Fibroblast of gingiva (primary cell): ENCODE measurements at places on chromosomes 3 and 15.
A peak's percentile ranks its signal among the peaks of the same experiment; 100 is the strongest.

DNA sequence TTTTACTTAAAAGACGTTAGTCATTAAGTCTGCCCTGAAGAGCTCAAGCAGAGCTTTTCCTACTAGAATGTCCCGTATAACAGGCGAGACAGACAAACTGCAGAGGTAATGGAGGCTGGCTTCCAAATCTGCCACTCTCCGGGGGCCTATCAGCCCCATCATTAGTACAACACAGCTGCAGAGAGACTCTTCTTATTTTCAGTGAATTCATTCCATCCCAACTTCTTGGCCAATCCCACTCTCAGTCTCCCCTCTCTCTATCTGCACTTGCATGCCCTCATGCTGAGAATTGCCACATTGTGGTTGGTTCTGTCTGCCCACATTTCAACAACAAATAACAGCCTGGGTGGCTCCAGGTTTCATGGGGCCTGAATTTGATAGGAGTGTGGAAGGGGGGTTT, 412.7 kb downstream of the ERC2 start:
- peak; percentile 18 for DNase-seq

- DNase-seq: no peak
These were observed 67.1 kb downstream of the ARMC8 start for GRCh38 chr3:138254216-138254615.

GRCh38 chr3:24270204-24270691, 224.4 kb downstream of the THRB start:
- DNase-seq: no peak

- DNase-seq: peak; percentile 95
These were observed 11.3 kb downstream of the NRROS start for GRCh38 chr3:196650740-196651311.

- DNase-seq: no peak
These were observed 128.4 kb downstream of the NECTIN3 start for GRCh38 chr3:111200027-111200426.

DNA sequence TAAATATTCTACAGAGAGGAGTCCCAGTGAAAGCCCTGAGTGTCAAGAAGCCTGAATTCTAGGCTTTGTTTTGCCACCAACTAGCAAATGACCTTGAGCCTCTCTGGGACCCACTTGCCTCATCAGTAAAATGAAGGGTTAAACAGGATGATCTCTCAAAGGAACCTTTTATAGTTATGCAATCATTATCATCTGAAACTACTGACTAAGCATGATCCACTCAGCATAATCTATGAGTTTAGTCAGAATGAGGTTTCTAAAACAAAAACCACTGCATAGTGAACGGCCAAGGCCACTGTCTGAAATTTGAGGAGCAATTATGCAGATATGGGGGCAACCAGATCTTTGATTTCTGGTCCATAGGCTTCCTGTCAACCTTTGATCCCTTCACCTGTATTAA, 319.0 kb downstream of the MECOM start:
- no peak for DNase-seq

DNA sequence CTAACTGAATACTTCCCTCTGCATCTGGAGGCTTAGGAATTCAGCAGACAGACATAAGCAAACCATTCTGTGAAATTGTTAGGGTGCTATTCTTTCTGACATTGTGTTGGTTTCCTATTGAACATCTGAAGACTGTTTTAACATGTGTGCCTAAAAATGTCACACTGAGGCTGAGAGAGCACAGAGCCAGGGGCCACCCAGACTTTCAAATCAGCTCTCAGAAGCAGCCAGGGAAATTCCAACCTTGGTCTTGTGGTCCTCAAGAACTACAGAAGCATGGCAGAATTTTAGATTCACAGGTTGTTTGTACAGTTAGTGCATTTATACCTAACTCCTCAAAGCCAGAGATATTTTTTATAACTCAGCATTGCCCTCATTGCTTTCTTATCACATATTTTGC, 929.2 kb upstream of the CFAP20DC start:
- DNase-seq: no peak

GRCh38 chr3:158026236-158026635, 80.0 kb downstream of the SHOX2 start:
- DNase-seq: no peak

DNA sequence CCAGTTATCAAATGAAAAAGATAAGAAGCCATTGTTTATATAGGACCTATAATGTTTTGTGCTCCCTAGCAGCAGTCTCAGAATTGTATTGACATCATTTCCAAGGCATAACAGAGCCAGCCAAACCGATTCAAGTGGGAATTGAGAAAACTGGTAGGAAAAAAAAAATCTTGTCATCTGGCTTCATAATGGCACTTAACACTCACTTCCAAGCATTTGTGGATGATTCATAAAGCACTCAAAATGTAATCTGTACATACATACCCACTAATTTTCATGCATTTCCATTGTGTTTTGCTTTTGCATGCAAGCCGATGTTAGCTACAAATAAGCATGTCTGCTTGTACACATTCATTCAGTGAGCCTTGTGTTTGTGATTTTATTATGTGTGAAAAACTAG, 18.6 kb upstream of the TRPC1 start:
- no peak for DNase-seq

DNA sequence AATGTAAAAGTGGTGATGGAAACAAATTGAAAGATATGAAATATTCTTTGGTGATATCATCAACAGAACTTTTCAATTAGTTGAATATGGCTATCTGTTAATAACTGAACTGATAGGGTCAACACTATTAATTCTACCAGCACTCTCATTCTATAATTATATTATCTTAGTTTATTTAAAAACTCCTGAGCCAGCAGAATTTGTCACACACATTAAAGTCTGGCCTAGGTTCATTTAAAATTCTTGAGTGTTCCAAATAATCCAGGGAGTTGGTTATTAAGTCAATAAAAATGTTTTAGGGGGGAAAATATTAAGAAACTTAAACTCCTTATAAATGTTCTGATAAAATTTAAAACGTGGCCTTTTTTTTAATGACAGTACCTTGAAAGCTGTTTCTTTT, 189.6 kb upstream of the GRM7 start:
- no peak for DNase-seq

DNA sequence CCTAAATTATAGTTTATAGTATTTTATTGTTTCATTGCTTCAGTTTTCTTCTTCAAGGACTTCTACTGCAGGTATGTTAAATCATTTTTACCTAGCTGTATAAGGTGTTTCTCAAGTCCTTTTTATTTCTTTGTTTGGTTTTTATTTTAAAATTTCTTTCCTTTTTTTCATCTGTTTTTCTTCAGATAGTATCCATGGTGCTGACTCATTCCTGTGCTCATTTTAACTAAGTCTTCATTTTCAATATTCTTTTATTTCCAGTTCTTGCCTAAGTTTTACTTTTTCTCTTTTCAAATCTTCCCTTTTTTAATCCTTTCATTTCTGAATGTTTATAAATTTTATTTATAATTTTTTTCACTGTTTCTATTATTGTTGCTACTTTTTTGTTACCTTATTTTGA, 42.3 kb upstream of the STIMATE start:
- DNase-seq: no peak

DNA sequence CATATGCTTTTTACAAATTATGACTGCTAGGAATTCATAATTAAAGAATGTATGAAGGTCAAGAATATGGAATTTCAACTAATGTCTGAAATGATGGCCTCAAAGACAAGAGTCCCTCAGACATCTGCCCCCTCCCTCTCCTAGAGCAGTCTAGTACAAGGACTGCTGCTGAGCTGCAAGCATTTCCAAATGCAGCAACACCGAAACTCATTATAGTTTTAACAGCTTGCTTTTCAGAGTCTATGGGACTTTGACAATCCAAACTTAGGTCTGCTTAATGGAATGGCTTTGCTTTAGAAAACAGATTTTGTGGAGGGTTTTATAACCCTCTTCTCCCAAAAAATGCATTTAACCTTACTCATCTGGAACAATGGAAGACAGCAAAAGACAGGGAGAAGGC, 115.4 kb downstream of the WDR76 start:
- no peak for DNase-seq

DNA sequence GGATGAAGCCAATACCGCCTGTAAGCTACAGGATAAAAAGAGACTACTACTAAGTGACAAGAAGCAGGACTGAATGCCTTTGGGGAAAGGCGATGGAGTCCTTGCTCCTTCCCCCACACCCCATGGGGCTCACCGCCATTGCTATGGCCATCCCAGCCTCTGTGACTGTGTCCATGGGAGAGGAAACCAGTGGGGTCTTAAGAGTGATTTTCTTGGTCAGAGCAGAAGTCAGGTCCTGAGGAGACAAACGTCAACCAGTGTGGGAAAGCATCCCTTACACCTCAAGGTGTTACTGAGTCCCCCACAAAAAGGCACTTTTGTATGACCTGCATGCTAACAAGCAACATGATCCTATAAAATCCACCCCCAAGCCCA, 913 bp downstream of the IMPDH2 start:
- no peak for DNase-seq

DNA sequence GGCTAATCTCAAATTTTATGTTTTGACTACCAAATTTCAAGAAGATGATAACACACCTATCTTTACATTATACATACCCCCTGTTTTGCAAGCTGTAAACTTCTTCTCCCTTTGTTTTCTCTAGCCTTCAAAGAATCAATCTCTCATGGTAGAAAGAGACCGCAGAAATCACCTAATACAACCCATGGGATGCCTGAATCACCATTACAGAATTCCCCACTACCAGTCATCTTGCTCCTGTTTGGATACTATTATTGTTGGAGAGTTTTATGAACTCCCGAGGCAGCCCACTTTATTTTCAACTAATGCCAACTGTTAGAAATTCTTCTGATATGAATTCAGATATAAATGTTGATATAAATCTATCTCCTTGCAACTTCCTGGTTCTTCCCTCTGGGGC, 110.9 kb downstream of the FRMD5 start:
- no peak for DNase-seq

- DNase-seq: no peak
These were observed 518.7 kb downstream of the MCTP2 start for GRCh38 chr15:94749811-94750617.

- peak; percentile 4 for DNase-seq
These were observed 25.0 kb downstream of the SIDT1 start for GRCh38 chr3:113557374-113557773.

DNA sequence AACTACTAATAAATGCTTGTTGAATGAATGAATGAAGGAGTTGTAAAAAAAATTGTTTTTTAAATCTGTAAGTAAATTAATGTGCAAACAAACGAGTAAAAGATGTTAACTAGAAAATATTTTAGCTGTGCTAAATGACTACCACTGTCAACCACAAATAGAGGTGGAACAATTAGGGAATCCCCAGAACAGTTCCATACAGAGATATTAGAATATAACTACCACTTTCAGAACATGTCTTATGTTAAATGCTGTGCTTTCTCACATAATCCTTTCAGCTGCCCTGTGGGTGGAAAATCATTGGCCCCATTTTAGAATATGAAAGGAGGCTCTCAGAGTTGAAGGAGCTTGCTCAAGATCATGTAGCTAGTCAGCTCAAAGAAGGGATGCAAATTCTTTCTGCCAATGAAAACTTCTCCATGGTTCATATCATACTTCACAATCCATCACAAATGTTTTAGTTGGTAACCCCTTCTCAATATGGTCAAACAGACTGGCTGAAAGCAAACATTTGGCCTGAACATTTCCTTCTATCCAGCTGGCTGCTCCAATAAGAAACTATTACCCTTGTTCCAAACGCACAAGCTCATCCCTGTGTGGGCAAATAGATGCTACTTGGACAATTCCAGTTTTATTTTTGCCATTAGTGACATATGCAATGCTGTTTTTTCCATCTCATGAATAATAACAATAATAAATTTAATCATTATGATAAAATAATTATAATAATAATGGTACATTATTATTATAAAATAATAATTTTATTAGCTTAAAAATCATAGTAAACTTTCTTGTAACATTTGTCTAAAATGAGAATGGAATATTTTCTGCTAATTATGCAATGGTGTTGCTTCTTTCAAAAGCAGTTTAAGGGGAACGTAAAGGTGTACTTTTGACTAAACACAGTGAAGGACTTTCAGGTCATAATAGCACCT, 290.4 kb upstream of the STT3B start:
- no peak for DNase-seq

DNA sequence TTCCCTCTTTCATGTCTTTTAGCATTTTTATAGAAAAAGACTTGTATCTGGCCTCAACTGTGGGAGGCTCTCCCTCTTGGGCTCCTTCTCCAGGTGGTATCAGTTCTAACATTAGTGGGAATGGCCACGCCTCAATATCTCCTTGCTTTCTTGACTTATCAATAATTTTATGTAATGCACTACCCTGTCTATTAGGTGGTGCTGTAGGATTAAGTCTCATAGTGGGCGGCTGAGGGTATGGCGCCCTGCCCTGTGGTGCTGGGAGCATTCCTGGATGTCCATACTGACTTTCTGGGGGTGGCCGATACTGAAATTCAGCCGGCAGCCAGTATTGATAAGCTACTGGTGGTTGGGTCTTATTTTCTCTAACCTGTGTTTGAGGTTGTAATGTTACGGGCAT, 8.7 kb upstream of the RPUSD3 start:
- DNase-seq: no peak

GRCh38 chr3:177906126-177906511, 630.1 kb upstream of the KCNMB2 start:
- DNase-seq: peak; percentile 73

GRCh38 chr3:53817809-53818208, 28.4 kb downstream of the CHDH start:
- DNase-seq: no peak

GRCh38 chr3:45026957-45027356, 854 bp downstream of the CLEC3B start:
- peak; percentile 92 for DNase-seq

- peak; percentile 42 for DNase-seq
These were observed 127.6 kb downstream of the TBL1XR1 start for GRCh38 chr3:177069514-177070329.

- no peak for DNase-seq
These were observed 585.6 kb downstream of the TBL1XR1 start for GRCh38 chr3:176611703-176612102.

DNA sequence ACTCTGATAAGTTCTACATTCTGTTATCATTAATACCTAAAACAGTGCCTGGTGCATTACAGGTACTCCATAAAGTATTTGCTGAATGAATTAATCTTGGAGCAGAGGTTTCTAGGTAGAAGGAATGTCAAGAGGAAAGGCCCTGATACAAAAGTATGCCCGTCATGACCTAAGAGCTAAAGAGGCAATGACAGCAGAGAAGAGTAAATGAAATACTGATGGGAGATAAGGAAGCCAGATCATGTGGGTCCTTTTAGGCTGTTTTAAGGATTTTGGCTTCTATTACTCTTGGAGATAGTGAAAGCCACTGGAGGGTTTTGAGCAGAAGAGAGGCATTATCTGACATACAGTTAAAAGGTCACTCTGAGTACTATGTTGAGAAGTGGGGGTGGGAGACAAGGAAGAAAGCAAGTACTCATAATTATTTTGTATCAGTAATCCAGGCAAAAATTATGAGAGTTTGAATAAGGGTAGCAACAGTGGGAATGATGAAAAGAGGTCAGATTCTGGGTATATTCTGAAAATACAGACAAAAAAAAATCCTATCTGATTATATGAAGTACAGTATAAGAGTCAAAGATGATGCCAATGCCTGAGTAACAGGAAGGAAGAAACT, 48.3 kb downstream of the DENND4A start:
- no peak for DNase-seq

DNA sequence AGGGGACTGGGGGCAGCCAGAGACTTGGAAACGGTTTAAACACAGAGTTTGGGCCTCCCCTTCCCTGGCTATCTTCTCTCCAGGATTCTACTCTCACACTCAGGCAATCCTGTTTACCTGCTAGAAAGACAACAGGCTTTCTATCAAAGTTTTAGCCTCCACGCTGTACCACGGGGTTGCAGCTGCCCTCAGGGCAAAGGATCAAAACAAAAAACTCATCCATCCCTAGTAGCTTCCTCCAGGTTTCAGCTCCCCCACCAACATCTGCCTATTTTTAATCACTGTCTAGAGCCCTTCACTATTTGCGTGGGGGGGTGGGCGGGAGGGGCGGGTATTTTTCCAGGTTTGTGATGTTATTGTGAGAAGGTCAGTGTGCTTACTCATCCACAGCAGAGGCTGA, 286.8 kb upstream of the TRIM42 start:
- DNase-seq: no peak
